ENCODE measurements at places on chromosomes 7 and 10. TPM values are rescaled to one million over a fixed set of nuclear protein-coding genes. Genes with fewer than 3 reads are reported as not detected.
A peak's percentile ranks its signal among the peaks of the same experiment; 100 is the strongest.

DNA sequence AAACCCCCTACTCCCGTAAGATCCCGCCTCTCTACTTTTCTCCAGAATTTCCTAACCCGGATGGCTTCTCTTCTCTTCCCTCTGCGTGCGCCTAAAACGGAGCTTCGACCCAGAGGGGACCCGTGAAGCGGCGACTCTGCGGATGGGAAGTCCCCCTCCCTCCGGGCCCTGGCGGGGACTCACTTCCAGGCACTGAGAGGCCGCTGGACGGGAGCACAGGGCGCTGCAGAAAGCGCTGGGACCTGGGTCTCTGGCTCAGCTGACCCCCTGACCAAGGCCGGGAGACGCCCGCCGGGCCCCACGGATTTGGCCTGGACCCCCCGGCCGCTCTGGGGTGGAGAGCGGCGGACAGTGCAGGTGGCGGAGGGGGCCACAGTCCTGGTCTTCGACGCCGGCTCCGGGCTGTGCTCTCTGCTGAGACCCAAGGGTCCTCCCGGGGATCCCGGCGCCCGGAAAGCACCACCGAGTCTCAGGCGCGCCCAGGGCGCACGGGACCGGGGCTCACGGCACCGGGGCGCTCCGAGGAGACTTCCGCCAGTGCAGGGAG is 688 bp upstream of the FOXL3 start:
- H3K27ac ChIP-seq = no peak overlapping the region
- peaks cover 15% of the 10 kb centered on the region for H3K4me1 ChIP-seq
- H3K36me3 ChIP-seq = no peaks in the 10 kb centered on the region
- H3K27me3 ChIP-seq = no peaks in the 10 kb centered on the region
- no peak for DNase-seq
- no peak overlapping the region for H3K4me3 ChIP-seq

DNA sequence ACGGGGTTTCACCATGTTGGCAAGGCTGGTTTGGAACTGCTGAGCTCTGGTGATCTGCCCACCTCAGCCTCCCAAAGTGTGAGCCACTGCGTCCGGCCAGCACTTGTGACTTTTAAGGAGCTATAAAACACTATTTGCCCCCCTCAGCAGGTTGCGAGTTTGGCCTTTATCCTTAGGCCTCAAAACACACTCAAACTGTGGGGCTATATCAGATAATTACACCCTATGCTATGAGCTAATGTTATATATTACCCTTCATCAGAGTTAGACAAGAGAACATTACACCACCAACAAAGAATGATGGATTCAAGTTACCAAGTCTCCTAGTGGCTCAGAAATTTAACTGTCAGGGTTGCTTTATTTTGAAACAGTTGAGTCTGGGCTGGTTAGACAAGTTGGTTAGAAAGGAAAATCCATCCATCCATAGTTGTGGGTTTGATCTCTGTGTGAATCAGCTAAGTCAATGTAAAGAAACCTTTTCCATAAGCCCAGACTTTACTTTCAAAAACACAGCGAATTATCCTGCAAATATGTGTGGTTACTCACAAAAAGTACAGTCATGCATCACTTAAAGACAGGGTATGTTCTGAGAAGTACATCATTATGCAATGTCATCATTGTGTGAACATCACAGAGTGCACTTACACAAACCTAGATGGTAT is 115.8 kb downstream of the SEMA3D start:
- H3K4me3 ChIP-seq = no peak overlapping the region
- H3K4me1 ChIP-seq = no peaks in the 10 kb centered on the region
- H3K27ac ChIP-seq = no peak overlapping the region
- no peaks in the 10 kb centered on the region for H3K36me3 ChIP-seq

Gene TAS2R4
- 3.4 TPM for total RNA-seq

DNA sequence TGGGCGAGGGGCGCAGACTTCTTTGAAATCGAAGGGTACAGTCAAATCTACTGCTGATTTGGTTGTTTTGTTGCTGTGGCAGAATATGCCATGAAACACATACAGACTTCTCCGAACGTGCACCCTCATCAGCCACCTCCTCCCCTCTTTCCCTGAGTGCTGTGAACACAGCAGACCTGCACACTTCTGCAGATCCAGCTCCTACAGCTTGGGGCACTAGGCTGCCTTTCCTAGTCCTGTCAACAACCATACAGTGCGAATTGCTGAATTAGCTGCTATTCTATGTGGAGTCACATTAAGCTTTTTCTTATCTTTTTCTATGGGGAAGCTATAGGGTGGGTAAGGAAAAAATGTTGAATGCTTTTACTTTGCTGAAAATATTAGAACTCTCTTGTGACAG is 57.5 kb downstream of the COL17A1 start:
- H3K4me3 ChIP-seq = no peak overlapping the region
- no peaks in the 10 kb centered on the region for H3K4me1 ChIP-seq
- peaks cover 17% of the 10 kb centered on the region for H3K36me3 ChIP-seq
- H3K27ac ChIP-seq = no peak overlapping the region

GRCh38 chr10:16597656-16598055 is 76.0 kb upstream of the C1QL3 start:
- no peaks in the 10 kb centered on the region for H3K27me3 ChIP-seq
- no peaks in the 10 kb centered on the region for H3K4me1 ChIP-seq
- no peaks in the 10 kb centered on the region for H3K36me3 ChIP-seq
- H3K4me3 ChIP-seq = no peak overlapping the region
- no peak overlapping the region for H3K27ac ChIP-seq

Gene CFAP58
- not detected for total RNA-seq

DNA sequence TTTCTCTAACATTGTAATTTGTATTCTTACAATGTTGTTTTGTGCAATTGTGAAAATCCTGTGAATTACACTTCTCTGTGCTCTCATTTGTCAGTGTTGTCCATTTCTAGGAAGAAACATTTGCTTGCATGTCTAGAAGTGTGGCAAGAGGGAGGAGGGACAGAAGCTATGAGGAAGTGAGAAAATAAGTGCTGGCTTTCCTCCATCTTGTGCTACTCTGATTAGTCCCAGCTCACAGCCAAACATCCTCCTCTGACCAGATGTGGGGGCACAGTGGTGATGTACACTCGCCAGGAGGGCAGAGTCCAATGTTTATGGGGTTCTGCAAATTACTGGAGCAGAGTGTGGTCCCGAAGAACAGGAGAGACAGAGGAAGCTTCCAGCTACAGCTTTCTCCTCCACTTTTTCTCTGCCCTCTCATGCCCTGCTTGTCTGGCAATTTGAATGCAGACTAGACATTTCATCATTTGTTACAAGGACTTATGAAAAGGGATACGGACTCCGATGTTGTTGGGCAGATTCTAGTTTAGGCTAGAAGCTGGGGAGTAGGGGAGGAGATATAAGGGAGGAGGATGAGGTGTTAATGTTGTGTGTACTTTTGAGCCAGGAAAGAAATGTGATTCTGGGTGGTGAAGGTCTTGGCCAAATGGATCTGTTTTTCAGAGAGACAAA is 131.0 kb upstream of the C1GALT1 start:
- H3K36me3 ChIP-seq = no peaks in the 10 kb centered on the region
- no peaks in the 10 kb centered on the region for H3K4me1 ChIP-seq
- no peak overlapping the region for H3K27ac ChIP-seq
- no peak overlapping the region for H3K4me3 ChIP-seq
- no peak for DNase-seq

- no peak overlapping the region for H3K4me3 ChIP-seq
- no peaks in the 10 kb centered on the region for H3K4me1 ChIP-seq
- no peaks in the 10 kb centered on the region for H3K36me3 ChIP-seq
- H3K27me3 ChIP-seq = no peaks in the 10 kb centered on the region
- H3K27ac ChIP-seq = no peak overlapping the region
Measured at GRCh38 chr7:153399554-153399940, 640.0 kb downstream of the ACTR3B start.

- peak overlapping the region; percentile 85 for H3K27ac ChIP-seq
- peaks cover 42% of the 10 kb centered on the region for H3K4me1 ChIP-seq
- no peaks in the 10 kb centered on the region for H3K27me3 ChIP-seq
- H3K4me3 ChIP-seq = no peak overlapping the region
- DNase-seq = peak; percentile 69
Measured at GRCh38 chr7:127594490-127594889, 954 bp downstream of the FSCN3 start.

DNA sequence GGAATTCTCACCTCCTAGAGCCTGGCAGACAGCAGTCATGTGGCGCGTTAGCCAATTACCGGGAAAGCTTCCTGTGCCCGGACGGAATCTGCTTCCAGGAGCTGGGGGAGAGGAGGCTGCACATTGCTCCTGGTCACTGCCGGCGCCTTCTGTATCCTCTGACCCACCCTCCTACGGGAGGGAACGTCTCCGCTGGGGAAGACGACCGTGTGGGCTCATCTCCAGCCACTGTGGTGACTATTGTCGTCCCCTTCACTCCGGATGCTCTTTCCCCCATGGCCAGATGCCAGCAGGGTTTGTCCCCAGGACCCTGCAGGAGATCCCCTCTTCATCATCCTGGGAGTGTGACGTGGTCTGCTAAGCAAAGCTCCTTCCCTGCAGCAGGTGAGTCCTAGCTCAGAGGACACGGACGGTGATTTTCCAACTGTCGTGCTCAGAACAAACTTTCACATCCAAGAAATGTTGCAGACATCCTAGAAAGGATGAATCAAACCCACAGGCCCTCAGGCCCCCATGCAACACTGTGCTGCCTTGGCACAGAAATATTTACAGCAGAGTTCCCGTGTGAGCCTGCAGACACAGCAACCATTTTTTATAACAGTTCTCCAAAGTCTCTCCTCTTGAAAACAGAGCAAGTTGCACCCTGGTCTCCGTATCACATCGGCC is 29.6 kb upstream of the FAM20C start:
- H3K27me3 ChIP-seq = no peaks in the 10 kb centered on the region
- H3K27ac ChIP-seq = no peak overlapping the region
- H3K4me1 ChIP-seq = peaks cover 18% of the 10 kb centered on the region

DNA sequence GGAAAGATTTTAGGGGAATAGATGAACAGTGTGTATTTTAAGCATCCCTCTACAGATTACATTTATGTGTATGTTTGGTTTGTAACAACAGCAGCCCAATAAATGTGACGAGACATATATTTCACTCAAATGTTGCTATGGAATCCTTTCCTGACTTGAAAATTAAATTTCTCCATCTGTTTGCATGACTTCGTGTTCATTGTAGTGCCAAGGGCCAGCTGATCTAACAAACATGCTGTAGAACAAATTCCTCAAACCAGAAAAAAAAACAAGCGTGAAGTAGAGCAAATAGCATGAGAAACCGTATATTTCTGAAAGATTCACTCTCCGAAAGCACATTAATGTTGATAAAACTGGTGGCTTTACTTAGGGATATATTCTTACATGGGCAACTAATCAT is 87.8 kb downstream of the NRCAM start:
- H3K27me3 ChIP-seq = no peaks in the 10 kb centered on the region
- H3K27ac ChIP-seq = peak overlapping the region; percentile 86
- no peaks in the 10 kb centered on the region for H3K36me3 ChIP-seq
- H3K4me1 ChIP-seq = peaks cover 34% of the 10 kb centered on the region
- peak; percentile 58 for DNase-seq

DNA sequence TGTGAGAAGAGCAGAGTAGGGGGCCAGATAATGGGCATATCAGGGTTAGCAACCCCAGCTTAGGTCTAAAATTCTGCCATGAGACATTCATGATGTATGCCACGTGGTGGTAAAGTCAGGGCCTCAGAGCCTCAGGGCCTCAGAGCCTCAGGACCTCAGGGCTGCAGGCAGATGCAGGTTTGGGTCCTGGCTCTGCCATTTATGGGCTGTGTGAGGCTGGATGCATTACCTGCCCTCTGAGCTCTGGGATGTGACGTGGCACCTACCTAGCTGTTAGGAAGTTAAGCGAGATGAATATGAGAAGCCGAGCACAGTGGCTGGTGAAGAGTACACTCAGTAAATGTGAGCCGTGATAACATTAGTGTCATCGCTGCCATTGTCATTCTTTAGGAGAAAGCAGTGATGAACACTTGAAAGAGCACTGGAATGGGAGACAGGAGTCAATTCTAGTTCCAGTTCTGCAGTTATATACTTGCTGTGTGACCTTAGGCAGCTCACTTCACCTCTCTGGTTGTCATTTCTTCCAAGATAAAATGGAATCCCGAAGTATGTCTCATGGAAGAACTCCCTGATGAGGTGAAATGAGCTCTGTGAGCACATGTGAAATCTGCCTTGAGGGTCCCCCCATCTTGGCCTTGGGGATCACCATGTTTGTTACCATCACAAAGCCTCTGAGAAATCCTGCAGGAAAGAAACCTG is 127.2 kb downstream of the SH3PXD2A start:
- no peaks in the 10 kb centered on the region for H3K36me3 ChIP-seq
- peaks cover 12% of the 10 kb centered on the region for H3K4me1 ChIP-seq
- H3K27ac ChIP-seq = no peak overlapping the region
- DNase-seq = no peak
- H3K27me3 ChIP-seq = no peaks in the 10 kb centered on the region

Gene TMEM139
- 13.2 TPM for total RNA-seq

DNA sequence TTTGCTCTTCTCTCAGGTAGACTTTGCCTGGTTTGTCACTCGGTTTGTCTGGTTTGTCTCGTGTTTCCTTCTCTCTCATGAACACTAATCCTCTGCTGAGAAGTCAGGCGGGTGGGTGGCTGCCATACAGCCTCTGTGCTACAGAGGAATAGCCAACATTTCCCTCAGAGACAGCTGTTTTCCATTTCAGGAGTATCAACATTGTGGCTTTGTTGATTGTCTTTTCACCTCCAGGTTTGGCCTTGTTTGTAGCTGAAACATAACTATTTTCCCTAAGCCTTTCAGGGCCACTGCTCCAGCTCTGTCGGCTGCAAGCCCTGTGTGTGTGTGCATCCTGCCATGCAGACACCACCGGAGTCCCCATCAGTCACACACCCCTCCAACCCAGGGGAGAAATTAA is 122.8 kb downstream of the BAMBI start:
- DNase-seq = no peak
- H3K27me3 ChIP-seq = no peaks in the 10 kb centered on the region
- H3K36me3 ChIP-seq = no peaks in the 10 kb centered on the region

DNA sequence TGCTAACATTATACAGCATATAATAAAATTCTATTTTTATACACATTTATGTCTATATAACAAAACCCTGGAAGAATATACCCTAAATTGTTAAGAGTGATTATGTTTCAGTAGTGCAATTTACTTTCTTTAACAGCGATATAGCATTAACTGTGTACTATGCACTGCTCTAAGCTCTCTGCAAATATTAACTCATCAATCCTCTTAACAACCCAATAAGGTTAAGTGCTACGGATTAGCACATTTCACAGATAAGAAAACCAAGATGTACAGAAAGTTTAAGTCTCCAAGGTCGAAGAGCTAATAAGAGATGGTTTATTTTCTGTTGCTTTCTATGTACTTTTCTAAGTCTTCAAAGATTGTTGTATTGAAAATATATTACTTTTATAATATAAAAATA is 95.8 kb downstream of the SEMA3C start:
- H3K27me3 ChIP-seq = no peaks in the 10 kb centered on the region
- H3K4me3 ChIP-seq = no peak overlapping the region
- H3K27ac ChIP-seq = no peak overlapping the region
- DNase-seq = no peak
